ENCODE measurements at places on chromosomes 1 and 21.

DNA sequence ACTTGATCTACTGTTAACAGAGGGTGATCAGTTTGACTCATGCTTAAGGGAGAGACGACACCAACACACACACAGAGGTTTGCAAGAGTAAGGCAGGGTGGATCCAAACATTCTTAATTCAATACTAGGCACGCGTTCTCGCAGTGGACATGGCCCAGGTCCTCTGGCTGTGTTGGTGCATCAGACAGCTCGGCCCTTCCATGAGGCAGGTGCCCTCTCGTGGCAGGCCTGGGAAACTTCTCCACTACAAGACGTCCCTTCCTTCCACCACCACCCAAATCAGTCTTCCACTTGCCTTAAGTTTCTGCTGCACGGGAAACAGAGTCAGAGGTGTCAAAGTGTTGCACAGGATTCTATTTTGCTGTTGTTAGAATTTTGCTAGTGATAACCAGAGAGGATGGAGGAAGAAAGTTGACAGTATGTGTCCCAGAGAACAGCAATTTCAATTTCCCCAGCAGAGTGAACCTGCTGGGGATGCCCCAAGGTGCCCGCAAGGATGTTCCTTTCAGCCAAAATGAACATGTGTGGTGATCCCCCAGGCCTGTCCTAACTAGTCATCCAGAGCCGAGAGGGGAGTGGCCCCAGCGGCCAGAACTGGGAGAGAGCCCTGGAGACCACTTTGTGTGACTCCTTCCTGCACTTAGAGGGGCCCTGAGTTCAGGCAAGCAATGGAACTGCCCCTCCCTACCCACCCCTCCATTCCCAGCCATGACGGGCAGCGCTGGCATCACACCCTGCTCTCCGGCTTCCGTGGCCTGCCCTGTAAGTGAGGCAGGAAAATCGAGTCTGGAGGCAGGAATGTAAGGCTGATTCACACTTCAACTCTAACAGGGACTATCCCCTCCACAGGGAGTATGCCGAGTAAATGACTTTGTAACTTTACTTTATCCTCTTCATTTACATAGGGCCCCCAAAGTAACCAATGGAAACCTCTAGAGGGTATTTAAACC lies 34.8 kb downstream of the MX1 start:
- DNase-seq: no peak

GRCh38 chr1:26785611-26786436 lies 1.9 kb upstream of the PIGV start:
- DNase-seq: no peak

- no peak for DNase-seq
Observed at GRCh38 chr21:41683815-41684214, 83.0 kb downstream of the RIPK4 start.

GRCh38 chr1:17616731-17617279 lies 77.3 kb downstream of the ARHGEF10L start:
- DNase-seq: no peak

DNA sequence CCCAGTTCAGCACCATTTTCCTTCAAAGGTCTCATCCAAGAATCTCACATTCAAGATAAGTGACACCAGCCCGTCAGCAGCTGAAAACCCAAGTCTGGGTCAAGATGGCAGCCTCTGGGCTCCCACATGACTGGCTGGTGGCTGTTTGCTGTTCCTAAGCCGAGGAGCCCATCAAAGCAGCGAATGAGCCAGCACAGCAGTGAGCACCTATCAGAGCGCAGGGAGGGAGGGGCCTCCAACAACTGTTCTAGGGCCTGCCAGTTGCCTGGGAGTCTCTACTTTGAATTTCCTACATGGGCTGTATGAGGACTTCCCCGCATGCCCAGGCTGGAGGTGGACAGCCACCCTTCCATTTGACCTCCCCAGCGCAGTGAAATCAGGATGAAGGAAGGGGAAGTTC lies 102.7 kb downstream of the ADARB1 start:
- DNase-seq: no peak

DNA sequence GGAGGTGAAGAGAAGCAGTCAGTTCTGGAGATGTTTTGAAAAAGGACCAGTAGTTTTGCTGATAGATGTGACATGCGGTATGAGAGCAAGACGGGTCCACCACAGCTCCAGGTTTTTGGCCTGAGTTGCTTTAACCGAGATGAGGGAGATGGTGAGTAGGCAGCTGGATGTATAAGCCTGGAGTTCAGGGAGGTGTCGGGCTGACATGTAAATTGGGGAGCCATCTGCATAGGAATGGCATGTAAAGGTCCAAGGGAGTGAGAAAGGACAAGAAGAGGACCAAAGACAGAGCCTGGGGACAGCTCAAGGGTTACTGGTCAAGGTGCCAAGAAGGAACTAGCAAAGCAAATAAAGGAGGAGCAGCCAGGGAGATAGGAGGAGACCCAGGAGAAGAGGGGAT lies 503.7 kb downstream of the MATN1 start:
- DNase-seq: no peak

- no peak for DNase-seq
Observed at GRCh38 chr1:31504001-31504400, 72.3 kb upstream of the TINAGL1 start.

GRCh38 chr1:234235434-234235881 lies 137.8 kb upstream of the COA6 start:
- DNase-seq: no peak

GRCh38 chr1:47558601-47559593 lies 121.1 kb downstream of the FOXD2 start:
- no peak for DNase-seq

GRCh38 chr1:159196543-159196942 lies 8.1 kb upstream of the ACKR1 start:
- no peak for DNase-seq

DNA sequence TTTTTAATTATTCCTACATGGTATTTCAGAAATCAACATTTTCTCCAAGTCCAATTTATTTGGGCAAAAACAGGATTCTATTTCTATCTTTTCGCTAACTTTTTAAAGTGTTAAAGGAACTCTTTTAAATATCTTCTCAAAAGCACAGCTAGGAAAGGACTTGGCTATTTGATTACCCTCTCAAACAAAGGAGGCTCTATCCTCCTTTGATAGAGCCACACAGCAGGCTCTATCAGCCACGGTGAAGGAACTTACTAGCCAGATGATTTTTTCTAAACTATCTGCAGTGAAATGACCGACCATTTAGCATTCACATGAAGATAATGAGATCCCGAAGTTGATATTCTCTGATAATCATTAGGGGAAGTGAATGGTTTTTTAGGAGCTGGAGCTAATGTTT lies 9.1 kb downstream of the ANGPTL7 start:
- no peak for DNase-seq

DNA sequence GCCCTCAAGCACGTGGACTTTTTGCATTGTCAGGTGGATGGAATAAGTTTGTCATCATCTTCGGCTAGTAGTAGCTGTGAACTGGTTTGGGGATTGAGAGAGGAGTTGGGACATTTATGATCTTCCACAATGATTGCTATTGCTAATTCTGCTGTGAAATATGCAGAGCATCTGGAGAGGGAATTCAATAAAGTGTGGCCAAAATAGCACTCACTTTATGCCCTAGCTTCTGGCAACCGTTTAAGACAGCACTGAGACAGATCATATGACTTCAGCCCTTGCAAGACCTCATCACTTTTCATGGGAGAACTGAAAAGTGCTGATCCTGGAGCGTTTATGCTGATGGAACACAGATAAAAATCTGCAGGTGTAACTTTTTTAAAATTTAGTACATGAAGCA lies 360.8 kb downstream of the GPATCH2 start:
- DNase-seq: no peak

DNA sequence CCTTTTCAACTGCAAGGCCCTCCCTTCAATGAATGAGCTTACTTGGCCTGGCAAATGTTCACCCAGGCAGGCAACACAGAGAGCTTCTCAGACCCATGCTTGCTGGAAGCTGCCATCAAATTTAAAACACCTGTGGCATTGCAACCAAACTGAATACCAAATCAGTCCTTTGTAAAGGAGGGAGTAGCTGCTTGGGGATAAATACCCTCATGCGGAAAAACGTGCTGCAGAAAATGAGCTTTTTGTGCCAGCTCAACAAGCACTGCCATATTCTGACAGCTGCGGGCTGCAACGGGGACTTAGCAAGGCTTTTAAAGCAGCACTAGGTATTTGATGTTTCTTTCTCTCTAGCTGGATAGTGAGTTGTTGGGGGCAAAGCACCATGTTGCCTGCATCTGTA lies 119.7 kb downstream of the PLPPR4 start:
- no peak for DNase-seq

DNA sequence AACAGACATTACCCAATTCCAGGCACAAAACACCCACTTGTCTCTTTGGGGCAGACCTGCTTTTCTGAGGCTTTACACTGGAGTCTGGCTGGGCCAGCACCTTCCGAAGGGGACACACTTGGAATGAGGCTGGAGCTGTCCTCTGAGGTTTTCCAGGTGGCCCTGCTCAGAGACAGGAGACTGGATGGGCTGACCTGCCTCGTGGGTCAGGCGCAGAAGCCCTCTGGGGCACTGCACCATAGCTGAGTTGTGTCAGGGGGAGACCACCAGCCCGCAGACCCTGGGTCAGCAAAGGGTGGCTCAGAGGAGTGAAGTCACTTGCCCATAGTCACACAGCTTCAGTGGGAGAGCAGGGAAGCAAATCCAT lies 1.8 kb downstream of the SH2D5 start:
- no peak for DNase-seq

DNA sequence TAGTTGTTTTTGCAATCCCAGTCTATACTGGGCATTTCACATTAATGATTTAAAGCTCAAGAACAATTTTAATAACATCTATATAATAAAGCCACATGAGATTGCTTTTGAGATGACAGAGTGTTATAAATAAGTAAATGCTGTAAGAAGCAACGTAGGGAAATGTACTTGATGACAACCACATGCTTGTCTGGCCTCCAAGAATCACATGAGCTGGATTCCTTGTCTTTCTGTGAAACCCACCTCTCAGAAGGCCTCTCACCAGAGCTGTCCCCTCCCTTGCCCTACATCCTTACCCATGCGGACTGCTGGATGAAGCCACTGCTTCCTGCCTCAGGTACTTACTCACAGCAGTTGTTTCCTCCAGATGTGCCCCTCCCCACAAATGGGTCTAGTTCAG lies 145.1 kb upstream of the CTTNBP2NL start:
- no peak for DNase-seq

DNA sequence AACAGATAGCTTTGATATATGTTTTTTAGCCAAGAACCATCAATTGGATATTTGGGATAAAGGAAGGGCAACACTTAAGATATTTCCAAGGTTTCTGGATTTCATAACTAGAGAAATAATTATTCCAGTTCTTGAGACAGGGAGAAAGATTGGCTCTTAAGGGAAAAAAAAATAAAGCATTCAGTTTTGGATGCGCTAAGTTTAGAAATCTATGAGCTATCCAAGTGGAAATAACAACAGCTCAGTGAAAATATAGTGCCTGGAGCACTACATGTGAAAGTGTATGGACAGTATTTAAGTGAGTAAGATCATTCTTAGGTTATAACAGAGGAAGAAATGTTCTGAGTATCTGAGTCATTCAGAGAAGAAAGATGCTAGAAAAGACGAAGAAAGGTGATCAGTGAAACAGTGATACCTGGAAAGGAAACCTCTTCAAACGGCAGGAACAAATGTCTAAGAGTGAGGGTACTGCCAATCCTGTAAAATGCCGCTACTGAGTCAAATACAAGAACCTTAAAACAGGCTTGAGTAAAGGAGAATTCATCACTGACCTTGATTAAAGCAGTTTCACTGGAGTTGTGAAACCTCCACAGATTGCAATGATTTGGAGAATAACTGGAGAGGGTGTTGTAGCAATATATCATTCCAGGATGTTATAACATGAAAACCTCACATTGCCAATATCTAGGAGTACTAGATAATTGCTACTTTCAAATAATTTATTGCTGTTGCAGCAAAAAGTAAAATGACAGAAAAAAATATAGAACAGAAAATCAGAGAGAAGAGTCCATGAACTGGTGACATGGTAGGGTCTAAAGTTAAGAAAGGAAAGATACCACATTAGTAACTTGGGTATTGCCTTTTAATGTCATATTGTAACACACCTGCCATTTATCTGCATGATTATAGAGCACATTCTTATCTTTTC lies 482.1 kb upstream of the RGS18 start:
- DNase-seq: no peak

- DNase-seq: no peak
Observed at GRCh38 chr21:33036430-33037162, 10.9 kb downstream of the OLIG2 start.

DNA sequence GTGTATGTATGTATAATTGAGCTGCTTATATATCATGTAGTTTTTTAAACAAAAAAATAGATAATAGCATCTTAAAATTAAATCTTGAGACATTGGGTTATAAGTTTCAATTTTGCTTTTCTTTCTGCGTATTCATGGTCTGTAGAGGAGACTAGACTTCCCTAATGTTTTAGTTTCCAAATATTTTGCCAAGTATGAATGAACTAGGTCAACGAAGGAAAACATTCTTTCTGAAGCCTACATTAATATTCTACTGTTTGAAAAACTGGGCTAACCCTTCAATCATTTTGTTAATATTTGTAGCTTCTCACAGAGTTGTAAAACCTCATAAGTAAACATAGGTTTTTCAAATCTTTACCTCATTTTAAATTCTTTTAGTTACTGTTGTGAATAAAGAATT lies 592.7 kb downstream of the USP25 start:
- DNase-seq: no peak

GRCh38 chr1:6637770-6638169 lies 13.1 kb downstream of the THAP3 start:
- DNase-seq: no peak

DNA sequence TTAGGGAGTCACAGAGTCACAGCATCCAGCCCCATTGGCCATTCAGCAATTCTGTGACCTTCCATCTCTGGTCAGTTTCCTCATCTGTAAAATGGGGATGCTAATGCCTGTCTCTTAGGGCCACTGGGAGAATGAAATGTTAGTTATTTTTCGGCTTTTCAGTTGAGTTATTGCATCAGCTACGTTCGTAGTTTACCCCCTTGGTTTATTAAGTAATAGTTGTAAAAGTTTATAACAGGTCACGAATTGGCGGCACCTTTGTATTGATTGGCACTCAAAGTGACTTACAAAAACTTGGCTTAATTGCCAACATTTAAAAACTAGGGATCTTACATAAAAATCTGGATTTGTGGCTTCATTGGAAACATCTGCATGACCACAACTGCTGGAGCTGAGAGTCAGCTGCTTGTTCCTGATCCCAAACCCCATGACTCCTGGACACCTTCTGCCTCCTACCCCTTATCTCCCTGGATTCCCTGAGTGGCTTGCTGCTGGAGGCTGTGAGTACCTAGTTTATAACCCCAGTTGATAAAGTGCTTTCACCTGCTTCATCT lies 23.0 kb upstream of the SLC1A7 start:
- no peak for DNase-seq

DNA sequence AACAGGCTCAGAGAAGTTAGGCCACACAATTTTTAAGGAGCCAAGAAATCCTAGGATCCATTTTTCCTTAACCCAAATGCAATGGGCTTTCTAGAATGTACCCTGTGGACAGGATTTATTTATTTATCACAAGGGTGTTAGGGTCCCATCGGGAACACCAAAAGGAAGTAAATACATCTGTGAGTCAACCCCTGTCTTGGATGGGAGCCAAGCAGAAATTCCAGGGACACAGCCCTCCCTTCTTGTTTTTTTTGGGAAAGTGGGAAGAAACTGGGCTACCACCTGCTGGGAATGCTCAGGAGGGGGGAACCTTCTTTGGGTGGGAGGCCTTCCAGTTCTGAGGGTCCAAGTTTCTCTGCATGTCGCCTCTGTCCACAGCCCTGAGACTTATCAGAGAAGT lies 1.3 kb downstream of the CRNN start:
- DNase-seq: no peak
